ENCODE measurements at places on chromosomes 16 and 17.

DNA sequence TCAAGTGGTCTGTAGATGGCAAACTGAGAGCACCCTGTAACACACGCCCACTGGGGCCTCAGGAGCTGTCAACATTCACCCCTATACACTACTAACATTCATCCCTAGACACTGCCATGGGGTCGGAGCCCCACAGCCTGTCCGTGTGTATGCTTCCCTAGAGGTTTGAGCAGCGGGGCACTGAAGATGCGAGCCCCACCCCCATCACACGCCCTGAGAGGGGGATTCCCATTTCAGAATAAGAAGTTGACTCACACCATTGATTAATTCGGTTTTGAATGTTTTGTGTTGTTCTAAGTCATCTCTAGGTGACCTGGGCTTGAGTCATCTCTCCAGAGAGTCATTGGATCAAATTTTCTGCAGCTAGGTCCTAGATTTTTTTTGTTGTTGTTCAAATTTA lies 37.3 kb upstream of the MMD start:
- DNase-seq = no peak

- DNase-seq = no peak
These were observed 57.5 kb downstream of the BEAN1 start for GRCh38 chr16:66484453-66485213.

DNA sequence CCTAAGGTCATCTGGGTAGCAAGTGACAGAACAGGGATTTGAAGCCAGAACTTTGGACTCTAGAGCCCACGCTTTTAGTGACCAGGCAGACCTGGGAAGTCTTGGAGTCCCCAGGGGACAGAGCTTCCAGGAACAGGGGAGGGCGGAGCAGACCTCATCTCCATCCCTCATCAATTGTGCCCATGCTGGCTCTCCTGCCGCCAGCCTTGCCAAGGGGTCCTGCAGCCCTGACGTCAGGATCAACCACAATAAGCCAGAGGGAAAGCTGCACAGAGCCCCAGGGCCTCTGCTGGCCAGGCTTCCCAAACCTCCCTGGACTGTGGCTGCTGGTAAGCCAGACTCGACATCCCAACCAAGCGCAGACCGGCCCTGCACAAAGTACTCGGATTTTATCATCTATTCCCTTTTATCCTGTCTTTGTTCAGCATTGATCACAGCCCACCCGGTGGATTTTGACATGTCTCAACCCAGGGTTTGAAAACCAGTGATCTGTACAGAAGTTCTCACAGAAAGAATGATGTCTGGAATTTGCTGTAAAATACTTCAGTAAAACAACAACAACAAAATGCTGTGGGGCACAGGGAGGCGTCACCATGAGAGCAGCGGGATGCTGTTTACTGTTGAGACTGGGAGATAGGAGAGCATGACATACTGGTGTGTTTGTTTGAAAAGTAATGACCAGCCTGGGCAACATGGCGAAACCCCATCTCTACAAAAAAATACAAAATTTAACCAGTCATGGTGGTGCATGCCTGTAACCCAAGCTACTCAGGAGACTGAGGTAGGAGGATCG lies 11.8 kb downstream of the C16orf74 start:
- DNase-seq = no peak

DNA sequence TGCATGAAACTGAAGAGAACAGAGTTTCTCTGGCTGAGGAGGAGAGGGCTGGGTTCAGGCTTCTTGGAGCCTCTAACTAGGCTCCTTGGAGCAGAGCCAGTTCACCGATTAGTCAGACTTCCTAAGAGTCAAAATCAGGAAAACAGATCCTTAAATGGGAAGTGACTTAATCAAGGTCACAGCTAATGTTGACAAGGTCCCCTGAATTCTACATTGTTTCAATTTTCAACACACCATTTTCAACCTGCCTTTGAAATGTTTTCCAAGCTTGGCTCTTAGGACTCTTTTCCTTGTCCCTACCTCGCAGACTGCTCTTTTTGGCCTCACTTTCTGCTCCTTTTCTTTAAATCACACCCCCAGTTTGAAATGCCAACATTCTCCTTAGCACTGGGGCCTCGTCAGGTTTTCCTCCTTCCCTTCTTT lies 16.3 kb downstream of the MYL4 start:
- no peak for DNase-seq
